NCI-H1092 (cell line): ENCODE measurements at places on chromosomes 12 and 14.
A peak's percentile ranks its signal among the peaks of the same experiment; 100 is the strongest.

DNA sequence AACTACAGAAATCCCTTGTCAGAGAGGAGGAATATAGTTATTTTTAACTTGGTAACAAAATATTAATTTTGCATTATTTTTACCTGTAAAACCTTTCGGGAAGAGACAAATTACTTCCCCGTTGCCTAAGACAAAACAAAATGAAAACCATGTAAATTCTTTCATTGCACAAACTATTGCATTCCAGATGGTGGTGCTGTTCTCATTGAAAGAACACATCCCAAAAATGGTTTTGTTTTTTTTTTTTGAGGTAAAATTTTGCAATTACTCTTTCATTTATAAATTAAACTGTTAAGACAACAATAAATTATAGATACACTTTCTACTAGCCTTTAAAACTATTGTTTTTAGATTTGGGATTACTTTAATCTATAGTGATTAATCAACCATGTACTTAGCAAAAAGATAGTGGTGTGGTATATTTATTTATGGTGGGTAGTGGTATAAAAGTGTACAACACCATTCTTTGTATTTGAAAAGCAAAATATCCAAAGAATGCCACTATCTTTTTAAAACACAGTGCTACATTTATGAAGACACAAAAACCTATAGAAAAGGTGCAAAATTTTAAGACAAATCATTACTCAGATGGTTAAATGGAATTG, 115.5 kb downstream of the SLC38A1 start:
- peak; percentile 16 for DNase-seq

- DNase-seq, result no peak
Observed at GRCh38 chr14:73879027-73879426, 7.6 kb upstream of the ZNF410 start.

- no peak for DNase-seq
Observed at GRCh38 chr14:99057576-99058083, 214.4 kb downstream of the BCL11B start.

GRCh38 chr12:48978291-48978740, at the start of gene WNT1:
Gene WNT1 (plus strand): TSS chr12:48978322. CDS start chr12:48978651, 329 bp downstream.
- DNase-seq, result no peak

GRCh38 chr14:94100847-94101246, 9.7 kb upstream of the IFI27 start:
- DNase-seq, result no peak

DNA sequence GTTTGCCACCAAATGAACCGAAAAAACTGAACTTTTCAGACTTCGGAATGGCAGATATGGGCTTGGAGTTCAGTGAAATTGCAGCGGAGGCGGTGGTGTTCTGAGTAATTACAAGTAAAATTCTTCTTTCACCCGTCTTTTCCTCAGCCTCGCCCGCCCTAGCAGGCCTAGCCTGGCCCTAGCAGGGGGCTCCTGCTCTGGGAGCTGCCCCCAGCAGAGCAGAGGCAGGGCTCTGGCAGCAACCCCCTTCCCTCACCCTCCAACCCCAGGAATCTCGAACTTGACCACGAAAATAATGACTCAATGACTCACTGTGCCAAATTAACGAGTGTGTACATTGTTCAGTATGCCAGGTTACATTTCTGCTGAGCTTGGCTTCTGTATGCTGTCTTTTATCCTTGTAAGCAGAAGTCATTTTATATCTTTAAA, 1.1 kb downstream of the PAPLN start:
- DNase-seq, result no peak

DNA sequence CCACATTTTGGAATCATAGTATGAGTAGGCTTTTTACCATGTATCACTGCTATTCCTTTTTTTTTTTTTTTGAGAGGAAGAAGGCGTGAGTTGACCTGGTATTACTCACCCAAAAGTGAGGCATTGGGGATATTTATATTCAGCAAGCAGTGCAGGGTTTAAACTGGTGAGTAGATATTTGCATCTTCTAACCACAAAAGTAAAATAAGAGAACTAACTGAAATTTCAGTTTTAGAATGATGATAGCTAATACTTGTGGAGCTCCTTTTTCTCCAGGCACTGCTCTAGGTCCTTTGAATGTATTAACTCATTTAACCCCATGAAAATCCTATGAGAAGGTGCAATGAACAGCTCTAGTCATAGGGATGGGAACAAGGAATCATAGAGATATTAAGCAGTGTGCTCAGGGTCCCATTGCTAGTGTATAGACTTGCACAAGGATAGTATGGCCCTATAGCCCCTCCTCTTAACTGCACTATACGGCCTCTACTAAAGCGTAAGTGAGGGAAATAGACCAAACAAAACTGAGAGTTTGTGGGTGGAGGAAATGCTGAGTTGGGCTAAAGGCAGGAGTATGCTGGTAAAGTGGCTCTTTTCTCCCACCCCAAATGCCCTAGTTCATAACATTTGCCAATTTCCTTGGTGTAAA, 104.3 kb upstream of the MAX start:
- DNase-seq, result no peak

- DNase-seq, result no peak
Observed at GRCh38 chr12:93447555-93448290, 6.0 kb upstream of the UBE2N start.

DNA sequence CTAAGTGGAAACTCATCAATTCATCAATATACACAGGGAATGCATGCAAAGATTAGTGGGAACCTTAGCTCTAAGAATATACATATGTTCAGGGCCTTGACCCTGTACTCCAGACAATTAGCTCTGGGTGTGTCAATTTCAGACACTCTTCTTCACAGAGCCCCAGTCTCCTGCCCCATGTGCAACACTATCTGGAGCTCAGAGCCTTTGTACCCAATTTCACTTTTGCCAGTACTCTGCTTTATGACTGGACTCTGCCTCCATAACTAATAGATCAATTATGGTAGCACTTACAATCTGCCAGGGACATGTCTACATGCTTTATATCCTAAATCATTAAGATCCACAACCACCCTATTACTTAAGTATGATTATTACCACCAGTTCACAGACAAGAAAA, 152.5 kb upstream of the PLEKHG7 start:
- no peak for DNase-seq

DNA sequence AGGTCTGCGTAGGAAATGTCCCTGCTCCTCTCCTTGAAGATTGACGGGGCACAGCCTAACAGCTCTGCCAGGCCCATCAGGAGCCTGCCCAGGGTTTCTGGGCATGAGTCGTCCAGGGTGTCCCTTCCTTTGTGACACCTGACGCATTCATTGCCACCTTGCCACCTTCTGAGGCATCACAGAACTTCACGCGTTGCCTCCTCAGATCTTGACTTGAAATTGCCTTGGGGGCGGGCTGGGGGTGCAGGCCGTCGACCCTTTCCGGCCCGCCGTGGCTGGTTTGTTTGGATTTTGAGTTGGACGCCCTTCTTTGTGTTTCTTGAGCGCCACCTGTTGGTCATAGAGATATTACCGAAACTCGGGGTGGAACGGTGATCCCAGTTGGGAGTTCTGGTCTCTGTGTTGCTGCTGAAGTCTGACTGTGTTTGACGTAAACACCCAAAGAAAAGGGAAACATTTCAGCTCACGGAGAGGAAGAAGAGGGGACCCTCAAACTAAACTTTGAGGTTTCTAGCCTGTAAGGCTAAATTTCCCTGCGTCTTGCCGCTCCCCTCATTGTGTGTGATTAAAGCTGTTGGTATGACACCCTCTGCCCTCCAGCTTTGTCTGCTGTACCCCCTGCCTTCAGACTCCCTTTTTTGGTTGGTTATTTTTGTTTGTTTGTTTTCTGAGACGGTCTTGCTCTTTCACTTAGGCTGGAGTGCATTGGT, 44.6 kb downstream of the MLXIP start:
- DNase-seq, result peak; percentile 37

- DNase-seq, result no peak
Observed at GRCh38 chr14:94014382-94014781, 11.8 kb upstream of the OTUB2 start.

DNA sequence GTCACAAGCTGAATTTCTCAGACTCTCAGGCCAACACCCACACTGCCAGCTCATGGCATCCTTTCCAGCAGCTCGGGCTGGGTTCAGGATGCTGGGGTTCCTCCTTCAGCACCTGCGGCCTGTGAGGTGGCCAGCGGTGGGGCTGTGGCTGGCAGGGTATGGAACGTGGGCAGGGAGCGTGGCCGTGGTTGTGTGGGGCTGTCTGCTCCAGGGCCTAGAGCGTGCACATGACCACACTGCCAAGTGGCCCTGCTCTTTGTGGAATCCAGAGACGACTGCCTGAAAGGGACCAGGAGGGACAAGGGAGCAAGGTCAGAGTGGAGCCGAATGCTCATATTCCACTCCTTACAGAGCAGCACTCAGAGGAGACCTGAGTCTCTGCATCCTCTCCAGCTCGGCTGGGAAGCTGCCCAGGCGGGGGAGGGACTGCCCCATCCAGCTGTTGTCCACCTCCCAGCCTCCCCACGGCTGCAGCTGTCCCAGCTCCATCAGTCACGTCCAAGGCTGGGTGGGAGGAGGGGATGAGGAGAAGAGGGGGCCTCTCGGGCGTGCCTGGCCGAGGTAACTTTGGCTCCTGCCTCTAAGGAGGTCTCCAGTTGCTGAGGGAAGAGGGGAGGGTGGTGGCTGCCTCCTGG, 71.3 kb downstream of the TSPAN9 start:
- DNase-seq, result no peak

- DNase-seq, result peak; percentile 79
Observed at GRCh38 chr12:12008931-12009611, 61.7 kb upstream of the BCL2L14 start.

DNA sequence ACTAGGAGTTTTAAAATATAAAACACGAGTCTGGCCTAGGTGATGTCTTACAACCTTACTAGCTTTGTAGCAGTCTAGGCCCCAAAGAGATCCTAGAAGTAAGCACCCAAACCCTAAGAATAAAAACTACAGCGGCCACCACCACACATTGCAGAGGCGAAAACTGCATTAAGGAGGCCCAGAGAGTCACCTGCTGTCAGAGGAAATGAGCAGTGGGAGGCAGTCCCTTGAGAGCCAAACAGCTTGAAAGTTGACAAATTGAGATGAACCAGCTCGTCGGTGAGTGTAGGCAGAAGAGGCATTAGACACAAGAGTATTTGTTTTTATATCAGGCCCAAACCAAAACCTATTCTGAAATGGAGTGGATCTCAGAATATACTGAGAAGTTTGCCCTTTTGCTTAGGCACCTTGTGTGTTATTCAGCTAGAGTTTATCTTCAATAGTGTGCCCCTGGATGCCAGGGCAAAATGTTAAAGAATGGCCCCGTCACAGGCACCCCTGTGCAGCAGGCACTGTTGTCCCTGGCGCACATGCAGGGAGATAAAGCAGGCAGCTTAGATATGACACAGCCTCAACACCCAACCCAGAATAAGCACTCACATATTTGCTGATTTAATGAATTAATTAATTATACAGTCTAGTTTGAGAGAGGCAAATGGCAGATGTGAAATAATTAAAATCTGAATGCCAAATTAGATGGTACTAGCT, 56.7 kb downstream of the TTC7B start:
- DNase-seq, result no peak

DNA sequence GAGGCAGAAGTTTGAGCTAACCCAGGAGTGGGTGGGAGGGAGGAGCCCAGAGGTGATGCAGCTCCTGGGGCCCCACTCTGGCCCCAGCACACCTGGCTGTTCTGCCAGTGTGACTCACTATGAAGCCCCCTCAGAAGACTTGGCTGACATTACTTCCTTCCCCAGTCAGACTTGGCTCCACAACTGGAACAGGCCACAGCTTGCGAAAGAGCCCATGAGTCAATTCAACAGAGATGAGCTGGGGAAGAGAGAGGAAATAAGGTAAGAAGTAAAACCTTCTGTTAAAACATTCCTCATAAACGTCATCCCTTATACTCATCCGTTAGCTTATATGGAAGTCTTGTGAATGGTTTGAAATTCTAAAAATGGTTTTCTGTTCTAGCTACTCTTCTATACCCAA, 245.9 kb downstream of the ADAMTS20 start:
- DNase-seq, result no peak

- DNase-seq, result no peak
Observed at GRCh38 chr12:10354071-10354470, 35.8 kb downstream of the KLRK1 start.

GRCh38 chr12:40156021-40156764, 50.3 kb upstream of the SLC2A13 start:
- no peak for DNase-seq

GRCh38 chr12:39237004-39237403, 205.9 kb downstream of the KIF21A start:
- no peak for DNase-seq

DNA sequence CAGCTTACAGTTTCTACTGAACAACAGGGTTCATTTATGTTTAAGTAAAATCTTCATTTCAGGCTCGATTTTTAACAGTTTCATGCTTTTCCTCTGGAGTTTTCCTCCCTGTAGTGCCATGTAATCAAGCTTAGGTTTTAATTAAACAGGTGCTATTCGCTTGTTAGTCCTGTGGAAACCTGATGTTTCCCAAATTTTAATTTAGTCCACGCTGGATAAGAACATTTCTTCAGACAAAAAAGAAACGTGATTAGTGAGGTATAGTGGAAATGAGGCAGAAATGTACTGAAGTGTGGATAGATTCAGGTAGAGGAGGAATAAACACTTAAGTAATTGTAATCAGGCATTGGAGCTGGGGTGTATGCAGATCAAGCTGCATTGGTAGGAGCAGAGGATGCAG, 1217.5 kb downstream of the AACS start:
- DNase-seq, result no peak

- DNase-seq, result no peak
Observed at GRCh38 chr12:32030151-32030550, 70.9 kb downstream of the RESF1 start.

DNA sequence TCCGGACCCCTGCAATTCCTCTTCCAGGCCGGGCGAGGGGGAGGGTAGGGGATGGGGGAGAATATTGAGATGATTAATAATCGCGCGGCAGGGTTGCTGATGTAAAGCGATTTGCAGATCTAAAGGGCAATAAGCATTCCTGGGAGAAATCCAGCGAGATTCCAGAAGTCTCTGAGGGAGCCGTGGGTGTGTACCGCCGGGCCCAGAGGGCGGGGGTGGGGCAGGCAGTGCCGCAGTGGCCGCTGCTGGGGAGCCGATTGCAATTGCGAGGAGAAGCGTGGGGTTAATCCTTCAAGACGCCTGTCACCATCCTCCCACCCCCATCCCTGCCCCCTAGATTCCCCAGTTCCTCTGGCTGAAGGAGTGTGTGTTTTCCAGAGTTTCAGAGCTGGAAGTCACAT, 16.4 kb downstream of the FOS start:
- no peak for DNase-seq

DNA sequence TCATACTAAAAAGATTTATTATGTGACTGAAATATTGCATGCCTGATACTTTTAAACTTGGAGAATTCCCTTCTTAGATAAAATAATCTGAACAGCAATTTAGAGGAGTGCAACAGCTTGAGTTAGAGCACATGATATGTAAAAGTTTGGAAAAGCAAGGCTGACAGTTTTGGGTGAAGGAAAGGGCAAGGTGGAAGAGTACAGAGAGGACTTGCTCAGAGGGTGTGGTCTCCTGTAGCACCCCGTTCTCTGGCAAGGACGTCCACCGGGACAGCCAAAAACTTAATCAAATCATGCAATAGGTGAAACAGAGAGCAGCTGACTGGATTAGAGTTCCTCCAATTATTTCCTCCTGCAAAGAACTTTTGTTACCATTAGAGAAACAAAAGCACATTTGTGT, 65.2 kb upstream of the PDZRN4 start:
- no peak for DNase-seq

- DNase-seq, result no peak
Observed at GRCh38 chr12:124514996-124515932, 52.1 kb downstream of the NCOR2 start.
